Upper lobe of right lung (tissue), 1 donor: ENCODE measurements at places on chromosomes 6 and 20. TPM values are rescaled to one million over a fixed set of nuclear protein-coding genes. Genes with fewer than 3 reads are reported as not detected.

VSX1 gene
- not detected for total RNA-seq

SMPDL3A gene
- total RNA-seq, result 19.6 TPM

SNRPB gene
- 83.7 TPM for total RNA-seq

DEFB132 gene
- not detected for total RNA-seq

BMP5 gene
- total RNA-seq, result 14.4 TPM

MRAP2 gene
- total RNA-seq, result 0.72 TPM

IL20RA gene
- 13.3 TPM for total RNA-seq

LST1 gene
- total RNA-seq, result 68.1 TPM

KLC4 gene
- total RNA-seq, result 32.0 TPM

PDYN gene
- total RNA-seq, result not detected

TLDC2 gene
- total RNA-seq, result 1.6 TPM

FAM217A gene
- not detected for total RNA-seq

LAMA4 gene
- total RNA-seq, result 134 TPM

TUBE1 gene
- total RNA-seq, result 18.4 TPM

RHAG gene
- total RNA-seq, result not detected

NUS1 gene
- total RNA-seq, result 43.4 TPM

NKX2-2 gene
- total RNA-seq, result not detected

MEI4 gene
- total RNA-seq, result not detected

EPPIN gene
- not detected for total RNA-seq

PIGT gene
- 66.3 TPM for total RNA-seq

KCNQ2 gene
- total RNA-seq, result not detected

CST2 gene
- not detected for total RNA-seq

CTAGE9 gene
- not detected for total RNA-seq
